Posterior cingulate gyrus (tissue), 11 donors: ENCODE measurements at places on chromosomes 7 and 10.
A peak's percentile ranks its signal among the peaks of the same experiment; 100 is the strongest.

GRCh38 chr7:99562832-99563231, 4.4 kb downstream of the ZNF655 start:
- DNase-seq = no peak

DNA sequence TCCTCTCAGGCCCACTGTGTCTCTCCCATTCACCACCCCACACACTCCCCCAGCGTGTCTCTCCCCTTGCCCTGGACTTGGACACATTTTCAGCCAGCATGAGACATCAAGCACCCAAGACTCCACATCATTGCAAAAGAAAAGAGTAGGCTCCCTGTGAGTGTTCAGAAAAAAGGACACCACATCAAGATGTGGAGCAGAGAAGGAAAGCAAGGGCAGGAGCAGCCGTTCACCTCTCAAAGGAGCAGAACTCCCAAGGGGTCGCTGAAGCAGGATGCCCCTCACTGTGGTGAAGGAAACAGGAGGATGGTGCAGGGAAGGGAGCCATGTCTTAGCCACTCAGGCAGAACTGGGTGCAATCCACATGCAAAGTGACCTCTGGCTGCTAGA, 89.9 kb upstream of the MACROH2A2 start:
- no peak for DNase-seq

GRCh38 chr7:66095010-66095409, 19.4 kb downstream of the ASL start:
- DNase-seq = no peak

DNA sequence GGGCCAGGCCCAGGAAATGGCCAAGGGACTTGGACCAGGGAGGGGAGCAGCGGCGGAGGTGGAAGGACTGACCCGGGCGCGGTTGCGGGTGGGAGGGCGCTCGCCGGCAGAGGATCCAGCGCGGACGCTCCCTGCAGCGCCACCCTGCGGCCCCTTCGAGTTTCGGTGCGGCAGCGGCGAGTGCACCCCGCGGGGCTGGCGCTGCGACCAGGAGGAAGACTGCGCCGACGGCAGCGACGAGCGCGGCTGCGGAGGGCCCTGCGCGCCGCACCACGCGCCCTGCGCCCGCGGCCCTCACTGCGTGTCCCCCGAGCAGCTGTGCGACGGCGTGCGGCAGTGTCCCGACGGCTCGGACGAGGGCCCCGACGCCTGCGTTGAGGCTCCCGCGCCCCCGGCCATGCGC, 16.8 kb upstream of the ZNF467 start:
- DNase-seq = no peak

DNA sequence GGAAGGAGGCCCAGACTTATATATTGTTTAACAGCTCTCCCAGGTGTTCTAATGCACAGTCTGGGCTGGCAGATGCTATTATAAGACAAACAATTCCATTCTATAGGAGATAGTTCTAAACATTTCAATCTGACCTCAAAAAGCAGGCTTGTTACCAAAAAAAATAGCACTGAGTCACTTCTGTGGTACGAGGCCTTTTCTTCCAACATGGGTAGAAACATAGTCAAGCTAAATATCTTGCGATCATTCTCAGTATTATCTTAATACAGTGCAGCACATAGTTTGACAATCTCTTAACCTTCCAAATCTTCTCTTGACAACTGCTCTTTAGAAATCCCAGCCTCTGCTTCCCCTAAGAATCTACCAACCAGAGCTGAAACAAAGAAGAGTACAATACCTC, 46.6 kb upstream of the MKX start:
- no peak for DNase-seq

DNA sequence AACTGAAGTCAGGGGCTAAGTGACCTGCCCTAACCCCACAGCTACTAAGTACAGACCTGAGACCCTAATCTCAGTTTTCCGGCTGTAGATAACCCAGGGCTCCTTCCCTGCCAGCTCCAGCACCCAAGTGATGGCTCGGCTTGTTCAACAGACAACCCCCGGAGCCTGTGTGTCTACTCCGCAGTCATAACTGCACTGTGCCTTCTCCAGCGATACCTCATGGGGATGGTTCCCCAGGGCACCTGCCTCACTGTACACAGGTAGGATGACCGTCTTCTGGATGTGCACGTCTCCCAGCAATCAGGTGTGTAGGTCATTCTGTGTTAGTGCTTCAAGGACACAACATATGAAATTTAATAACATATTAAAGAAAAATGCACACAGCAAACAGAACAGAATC, 37.1 kb downstream of the CPXM2 start:
- DNase-seq = no peak

DNA sequence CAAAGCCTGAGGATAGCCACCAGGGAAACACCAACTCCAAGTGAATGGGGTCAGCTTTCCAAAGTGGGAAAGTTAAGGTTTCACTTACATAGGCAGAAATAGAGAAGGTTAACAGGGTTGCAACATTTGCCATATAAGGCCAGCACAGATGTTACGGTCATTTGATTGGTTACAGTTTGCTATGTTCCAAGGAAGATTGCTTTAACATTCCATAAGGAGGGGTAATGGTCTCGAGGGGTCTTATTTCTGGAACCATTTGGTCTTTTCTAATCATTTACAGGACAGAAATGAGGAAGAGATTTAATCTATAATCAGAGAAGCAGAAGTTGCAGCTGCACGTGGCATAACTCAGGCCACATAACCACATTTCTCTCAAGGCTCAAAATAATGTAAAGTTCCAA, 679.4 kb upstream of the C7orf33 start:
- no peak for DNase-seq

GRCh38 chr7:157495177-157495553, 158.4 kb downstream of the DNAJB6 start:
- DNase-seq = no peak

DNA sequence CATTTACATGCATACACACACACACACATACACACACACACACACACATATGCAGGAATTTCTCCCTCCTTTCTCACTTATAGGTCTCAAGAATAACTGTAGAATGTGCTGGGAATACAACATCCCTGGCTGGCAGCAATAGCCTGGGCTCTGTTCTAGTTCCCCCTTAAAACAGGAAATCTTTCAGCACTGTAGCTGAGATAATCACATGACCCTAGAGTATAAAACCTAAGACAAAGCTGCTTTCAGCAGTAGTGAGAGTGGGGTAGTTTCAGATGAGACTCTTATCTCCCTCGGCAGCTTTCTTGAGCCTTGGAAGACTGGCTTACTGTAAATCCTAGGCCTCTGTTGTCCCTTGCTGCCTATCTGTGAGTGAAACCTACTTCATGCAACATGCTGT, 137.4 kb upstream of the AKR1E2 start:
- DNase-seq = no peak

DNA sequence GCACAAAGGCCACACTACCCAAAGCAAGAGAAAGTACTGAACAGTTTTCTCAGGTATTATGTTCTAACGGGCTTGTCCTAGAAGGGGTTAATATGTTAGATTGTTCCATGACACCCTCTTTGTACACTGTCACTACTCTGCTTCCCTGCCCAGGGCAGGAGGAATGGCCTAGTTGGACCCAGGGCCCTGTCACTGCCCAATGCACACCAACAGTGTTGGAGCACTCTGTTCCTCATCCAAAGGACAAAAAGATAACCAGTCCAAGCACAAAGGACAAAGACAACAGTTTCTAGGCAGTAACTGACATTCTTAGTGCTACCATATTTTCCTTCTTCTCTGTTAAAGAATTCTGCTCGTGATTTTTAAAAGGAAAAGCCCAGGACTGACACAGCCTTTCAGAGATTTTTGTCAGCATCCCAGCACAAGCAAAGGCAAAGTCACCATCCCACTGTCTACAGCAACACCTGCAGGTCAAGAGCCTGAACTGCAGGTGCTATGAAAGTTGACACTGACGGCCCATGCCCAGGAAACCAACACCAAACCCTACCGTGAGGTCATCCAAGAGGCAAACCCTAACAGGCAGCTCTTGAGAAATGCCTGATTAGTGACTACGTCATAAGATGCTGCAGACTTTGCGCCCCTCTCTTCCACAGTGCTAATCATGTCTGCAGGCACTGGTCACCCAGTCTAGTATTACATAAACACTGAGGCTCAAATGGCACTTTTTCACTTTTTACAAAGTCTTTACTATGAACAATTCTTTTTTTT, 13.2 kb downstream of the NUDCD3 start:
- peak; percentile 78 for DNase-seq
